ENCODE measurements at places on chromosomes 3 and 15.

- no peak for DNase-seq
Measured at GRCh38 chr3:46438831-46439230, 25.9 kb downstream of the LTF start.

DNA sequence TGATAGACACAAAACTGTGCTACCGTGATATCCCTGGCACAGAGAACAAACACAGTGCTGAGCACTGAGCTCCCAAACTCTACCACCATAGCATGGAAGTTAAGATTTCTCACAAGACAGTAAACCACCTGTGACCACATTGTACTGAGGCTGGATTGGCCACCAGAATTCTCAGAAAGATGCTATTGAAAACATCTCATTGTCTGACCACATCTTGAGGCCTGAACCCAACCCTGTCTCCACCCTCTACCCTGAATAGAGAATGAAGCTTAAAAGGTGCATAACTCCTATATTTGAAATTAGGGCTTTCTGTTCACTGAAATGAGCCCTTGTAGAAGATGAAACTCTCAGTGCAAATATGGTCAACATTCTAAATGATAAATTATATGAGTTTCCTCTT is 281.3 kb upstream of the NPAP1 start:
- no peak for DNase-seq

DNA sequence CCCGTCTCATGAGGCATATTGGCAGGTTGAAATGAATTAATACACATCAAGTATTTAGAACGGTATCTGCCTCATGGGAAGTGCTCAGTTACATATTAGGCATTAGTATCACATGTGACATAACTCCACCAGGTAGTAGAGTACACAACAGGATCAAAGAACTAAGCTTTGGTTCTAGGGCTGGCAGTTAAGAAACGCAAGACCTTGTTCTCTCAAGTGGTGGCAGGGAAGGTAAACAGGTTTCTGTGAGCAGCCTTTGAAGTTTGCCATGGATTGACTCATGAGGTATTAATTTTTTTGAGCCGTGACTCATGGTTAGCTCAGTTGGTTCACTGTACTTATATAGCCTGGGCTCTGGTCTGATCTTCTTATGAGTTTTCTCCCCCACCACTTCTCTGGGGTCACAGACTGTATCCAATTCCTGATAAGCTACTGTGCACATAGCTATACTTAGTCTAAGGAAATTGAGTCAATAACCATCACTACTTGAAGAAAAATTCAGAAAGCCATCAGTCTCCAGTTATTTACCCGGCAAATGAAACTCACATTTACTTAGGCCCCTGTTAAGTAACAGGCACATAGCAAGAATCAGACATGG is 155.6 kb upstream of the STT3B start:
- DNase-seq = no peak

DNA sequence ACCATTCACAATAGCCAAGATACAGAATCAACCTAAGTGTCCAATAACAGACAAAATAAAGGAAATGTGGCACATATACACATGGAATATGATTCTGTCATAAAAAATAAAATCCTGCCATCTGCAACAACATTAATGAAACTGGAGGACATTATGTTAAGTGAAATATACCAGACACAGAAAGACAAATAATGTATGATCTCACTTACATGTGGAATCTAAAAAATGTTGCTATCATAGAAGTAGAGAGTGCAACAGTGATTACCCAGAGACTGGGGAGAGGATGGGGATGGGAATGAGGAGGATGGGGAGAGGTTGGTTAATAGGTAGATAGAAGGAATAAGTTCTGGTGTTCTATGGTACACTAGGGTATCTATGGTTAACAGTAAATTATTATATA is 28.7 kb downstream of the MRPL3 start:
- DNase-seq = no peak

DNA sequence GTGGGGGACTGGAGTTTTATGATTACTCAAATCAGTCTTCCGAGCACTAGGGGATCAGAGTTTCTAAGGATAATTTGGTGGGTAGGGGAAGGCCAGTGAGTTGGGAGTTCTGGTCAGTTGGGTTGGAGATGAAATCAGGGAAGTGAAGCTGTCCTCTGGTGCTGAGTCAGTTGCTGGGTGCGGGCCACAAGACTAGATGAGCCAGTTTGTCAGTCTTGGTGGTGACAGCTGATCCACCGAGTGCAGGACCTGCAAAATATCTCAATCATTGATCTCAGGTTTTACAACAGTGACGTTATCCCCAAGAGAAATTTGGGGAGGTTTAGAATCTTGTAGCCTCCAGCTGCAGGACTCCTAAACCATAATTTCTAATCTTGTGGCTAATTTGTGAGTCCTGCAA is 249.4 kb downstream of the FAM43A start:
- no peak for DNase-seq

DNA sequence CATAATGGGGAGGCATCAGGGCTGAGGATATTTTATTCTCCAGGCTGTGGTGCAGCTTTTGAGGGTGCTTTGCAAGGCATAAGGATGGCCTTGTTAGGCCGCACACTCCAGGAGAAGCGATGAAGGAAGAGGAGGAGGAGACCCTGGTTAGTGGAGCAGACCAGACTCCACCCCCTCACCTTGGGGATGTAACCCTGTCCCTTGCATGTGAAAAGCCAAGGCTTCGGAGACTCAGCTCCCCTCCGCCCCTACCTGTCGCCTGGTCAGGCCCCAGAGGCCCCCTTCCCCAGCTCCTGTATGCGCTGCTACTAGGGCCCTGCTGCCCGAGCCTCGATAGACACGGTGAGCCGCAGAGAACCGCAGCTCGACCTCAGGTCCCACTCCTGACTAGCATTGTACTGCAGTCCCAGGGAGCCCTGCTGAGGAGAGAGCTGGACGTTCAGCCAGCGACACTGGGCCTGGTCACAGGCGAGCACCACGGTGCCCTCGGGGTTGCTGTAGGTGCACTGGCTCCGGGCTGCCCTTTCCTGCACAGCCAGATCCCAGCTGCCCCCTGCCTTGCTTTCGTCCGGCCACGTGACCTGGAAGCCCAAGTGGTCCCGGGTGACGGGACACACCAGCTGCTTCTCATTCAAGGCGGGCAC is 10.2 kb downstream of the CPN2 start:
- DNase-seq = no peak

DNA sequence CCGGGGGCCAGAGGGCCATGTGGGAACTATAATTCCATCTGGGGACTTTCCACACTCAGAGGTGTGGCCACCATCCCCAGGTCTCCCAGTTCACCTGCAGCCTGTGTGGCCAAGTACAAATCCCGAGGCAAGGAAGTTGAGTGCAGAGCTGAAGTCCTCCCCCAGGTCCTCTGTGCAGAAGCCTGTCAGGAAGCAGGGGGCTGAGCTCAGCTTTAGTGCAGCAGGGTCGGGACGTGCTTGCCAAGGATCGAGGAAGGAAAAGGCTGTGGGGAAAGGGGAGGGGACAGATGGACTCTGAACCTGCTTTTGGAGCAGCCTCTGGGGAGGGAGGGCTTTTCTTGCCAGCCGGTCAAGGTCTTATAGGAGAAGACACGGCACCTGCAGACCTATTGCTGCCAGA is 67.7 kb downstream of the CHRNA7 start:
- no peak for DNase-seq

DNA sequence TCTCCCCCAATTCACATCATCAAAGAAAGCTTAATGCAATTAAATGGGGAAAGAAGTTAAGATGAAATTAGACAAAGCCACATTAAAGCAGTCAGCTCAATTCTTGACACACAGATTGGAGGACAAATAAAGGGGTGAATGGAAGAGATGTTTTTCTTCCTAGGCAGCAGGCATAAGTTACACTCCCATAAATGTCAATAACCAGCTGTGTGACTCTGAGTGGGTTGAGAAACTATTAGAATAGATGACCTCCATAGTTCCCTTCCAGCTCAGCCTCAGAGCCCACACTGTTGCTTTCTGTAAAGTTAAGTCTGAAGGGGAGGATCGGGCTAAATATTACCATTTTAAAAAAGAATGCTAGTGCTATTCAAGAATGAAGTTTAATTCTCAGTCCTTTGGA is 71.0 kb downstream of the THBS1 start:
- DNase-seq = no peak

GRCh38 chr3:136728918-136729317 is 23.3 kb downstream of the STAG1 start:
- no peak for DNase-seq

DNA sequence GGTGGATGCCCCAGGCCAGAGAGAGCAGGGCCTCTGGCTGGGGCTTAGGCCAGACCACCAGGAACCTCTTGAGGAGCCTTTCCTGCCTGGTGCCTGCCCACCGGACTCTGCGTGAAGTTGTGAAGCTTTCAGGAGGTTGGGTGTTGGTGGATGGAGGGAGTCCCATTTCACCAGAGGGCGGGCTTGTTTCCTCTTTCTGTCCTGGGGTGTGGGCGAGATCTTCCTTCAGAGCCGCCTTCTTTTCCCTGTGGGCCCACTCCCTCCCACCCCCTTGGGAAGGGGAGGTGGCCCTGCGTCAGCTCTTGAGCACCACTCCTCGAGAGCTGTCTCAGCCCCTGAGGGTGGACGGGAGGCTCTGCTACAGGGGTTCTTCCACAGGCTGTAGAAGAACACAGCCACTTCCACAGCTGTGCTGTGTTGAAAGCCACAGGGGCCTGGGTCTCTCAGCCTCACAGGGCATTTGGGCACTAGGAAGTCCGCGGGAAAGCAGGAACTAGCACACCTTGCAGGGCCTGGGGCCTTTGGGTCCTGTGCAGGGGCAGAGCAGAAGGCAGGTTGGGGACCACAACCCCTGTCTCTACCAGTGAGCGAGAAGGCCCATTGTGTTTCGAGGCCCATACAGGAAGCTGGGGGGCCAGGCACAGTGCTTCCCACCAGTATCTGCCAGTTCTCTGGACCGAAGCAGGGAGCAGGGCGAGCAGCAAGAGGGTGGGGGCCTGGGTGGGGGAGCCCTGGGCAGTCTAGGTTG is 2.1 kb downstream of the AMIGO3 start:
- DNase-seq = no peak

DNA sequence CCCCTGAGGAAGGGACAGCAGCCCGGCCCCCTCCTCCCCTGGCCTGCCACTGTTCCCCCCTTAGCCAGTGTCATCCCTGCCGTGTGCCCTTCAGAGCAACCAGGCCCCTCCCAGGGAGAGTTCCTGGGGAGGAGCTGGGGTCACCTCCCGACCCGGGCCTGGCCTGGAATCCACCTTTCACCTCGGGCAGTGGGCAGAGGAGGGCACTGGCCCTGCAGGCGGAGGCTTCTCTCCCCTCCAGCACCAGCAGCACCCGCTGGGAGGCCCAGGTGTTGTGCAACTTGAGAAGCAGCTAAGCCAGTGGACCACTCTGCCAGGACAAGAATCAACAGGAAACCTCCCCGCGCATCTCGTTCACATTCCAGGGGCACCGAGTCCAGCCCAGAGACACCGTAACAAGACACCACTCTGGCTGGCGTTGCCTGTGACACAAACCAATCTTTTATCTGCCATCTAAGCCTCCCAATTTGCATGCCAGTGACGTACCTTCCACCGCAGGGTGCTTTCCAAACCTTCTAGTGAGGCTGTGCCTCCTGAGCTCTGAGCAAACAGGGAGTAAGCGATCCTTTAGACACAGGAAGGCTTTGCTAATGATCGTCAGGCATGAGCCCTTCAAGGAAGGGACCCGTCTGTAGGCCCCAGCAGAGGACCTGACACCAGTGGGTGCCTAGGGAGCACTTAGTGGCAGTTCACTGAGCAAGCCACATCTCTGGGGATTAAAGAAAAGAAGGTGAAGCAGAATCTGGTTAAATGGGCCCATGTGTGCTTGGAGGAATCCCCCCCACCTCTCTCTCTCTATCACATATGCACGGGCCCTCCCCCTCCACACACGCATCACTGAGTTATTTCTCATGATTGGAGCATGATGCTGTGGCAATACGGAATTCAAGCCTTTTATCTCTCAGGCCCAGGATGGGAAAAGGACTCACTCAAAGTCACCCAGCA is 98.9 kb upstream of the TLE3 start:
- peak; percentile 25 for DNase-seq

- DNase-seq = no peak
Measured at GRCh38 chr3:69116162-69116561, 6.2 kb downstream of the LMOD3 start.

- no peak for DNase-seq
Measured at GRCh38 chr3:50333744-50334328, 5.8 kb upstream of the TUSC2 start.
